ENCODE measurements at places on chromosomes 12 and 14. TPM values are rescaled to one million over a fixed set of nuclear protein-coding genes. Genes with fewer than 3 reads are reported as not detected.

- no peak for DNase-seq
Observed at GRCh38 chr14:36657399-36658122, 4.1 kb upstream of the PAX9 start.

DNA sequence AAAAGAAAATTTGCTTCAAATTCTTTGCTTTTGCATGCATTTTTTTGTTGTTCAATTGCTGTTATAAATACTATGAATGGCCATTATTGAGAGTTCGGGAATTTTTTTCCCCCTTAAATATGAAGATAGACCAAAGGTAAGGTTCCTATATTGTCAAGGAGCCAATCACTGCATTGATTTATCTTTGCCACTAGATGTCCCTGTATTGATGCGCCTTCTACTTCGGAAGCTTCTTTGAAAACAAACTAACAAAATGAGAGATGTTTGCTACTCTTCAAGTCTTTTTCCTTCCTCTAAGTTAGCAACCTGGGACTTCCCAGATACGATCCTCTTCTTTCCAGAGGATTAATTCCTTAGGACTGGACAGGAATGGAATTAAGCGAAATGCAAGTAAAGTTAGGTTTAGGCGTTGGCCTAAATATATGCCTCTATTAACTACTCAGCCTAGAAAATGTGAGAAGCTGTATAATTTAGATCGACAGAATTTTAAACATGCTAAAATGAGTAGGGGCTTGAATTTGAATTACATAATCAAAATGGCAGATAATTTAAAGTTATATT lies 318.1 kb downstream of the AEBP2 start:
- no peak for DNase-seq

DNA sequence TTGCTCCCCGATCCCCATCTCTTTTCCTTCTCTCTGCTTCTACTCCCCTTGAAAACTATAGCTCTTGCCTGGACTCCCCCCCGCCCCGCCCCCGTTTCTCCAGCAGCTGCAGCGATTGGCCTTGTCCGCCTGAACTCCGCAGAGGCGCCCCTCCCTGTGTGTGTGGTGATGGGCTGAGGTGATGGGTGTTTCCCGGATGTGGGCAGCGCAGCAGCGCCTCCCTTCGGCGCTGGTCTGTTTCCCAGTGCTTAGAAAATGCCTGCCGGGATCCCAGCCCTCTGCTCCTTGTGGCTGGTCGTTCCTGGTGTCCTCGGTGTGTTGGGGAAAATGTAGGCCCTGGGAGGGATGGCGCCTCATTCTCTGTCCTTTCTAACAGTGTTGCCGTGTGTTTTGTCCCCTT lies 43.3 kb downstream of the GALNT8 start:
- DNase-seq, result peak; percentile 37

DNA sequence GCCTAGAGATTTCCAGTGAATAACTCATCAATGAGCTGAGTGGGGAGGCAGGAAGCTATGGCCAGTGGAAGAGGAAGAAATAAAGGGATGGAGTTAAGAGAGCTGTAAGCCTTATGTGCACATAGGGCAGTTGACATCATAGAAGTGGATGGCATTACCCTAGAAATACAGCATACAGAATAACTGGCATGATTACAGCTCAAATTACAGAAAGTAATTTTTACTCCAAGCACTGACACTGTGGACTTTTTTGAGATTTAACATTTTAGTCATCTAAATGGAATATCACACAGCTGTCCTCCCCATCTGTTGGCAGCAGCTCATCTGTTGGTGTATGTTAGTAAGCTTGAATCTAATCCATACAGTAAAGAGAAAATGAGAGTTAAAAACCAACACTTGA lies 5.4 kb upstream of the IPO8 start:
- no peak for DNase-seq

Gene IL22
- total RNA-seq, result not detected

Gene PRH1
- total RNA-seq, result 12.3 TPM

Gene TOMM20L
- total RNA-seq, result not detected

All from colonic mucosa (tissue), 4 donors.